ENCODE measurements at places on chromosomes 11 and 22. TPM values are rescaled to one million over a fixed set of nuclear protein-coding genes. Genes with fewer than 3 reads are reported as not detected.

Gene CNTN5
- not detected for total RNA-seq

Gene ROM1
- total RNA-seq = 2.4 TPM

Gene KRTAP5-2
- total RNA-seq = not detected

Gene NLRP14
- not detected for total RNA-seq

Gene ALDH3B1
- 3.5 TPM for total RNA-seq

Gene MS4A7
- total RNA-seq = 14.5 TPM

Gene NAALAD2
- 1.1 TPM for total RNA-seq

Gene MCAM
- 68.7 TPM for total RNA-seq

Gene LMNTD2
- 0.14 TPM for total RNA-seq

DNA sequence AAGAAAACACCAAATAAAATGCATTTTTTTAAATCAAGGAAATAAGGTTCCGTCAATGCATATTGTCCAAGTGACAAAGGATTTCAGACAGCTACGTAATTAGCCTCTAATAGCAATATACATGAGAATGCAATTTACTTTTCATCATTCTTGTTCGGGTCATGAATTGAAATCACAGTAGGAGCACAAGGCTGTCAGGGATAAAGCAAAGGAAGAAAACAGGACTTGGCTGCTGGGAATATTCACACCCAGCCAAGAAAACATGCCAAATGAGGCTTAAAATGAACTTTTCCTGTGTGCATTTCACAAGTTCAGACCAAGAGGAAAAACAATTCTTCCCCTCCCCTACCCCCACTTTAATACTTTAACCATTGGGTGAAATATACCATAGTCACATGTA is 188.6 kb downstream of the CWF19L2 start:
- no peak for DNase-seq

DNA sequence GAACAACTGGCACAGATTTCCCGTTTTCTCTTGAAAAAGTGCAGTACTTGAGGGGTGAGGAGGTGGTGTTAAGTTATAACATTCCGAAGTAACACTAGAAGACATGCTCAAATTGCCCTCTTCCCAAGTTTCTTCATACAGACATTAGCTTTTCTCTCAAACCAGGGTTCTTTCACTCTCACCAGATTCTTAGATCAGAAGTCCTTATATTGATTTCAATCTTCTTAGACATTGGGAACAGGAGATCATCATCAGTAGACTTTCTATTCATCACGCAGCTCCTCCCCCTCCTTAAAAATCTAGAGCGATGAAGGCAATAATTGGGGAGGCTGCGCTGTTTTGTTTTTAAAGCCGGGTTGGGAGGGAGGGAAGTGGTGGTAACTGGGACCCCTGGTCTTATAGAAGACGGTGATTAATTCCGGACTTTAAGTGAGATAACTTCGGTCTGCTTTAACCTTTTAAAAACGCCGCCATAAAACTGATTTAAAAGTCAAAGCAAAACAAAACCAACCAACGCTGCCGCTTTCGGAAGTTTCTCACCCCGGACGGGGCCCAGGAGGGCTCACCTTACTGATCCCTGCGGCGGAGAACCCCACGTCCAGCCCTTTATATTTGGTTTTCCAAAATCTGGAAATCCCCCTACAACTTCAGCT is 665 bp downstream of the USP28 start:
- DNase-seq = no peak

- DNase-seq = peak; percentile 43
Observed at GRCh38 chr11:133982876-133983275, 26.1 kb upstream of the IGSF9B start.

DNA sequence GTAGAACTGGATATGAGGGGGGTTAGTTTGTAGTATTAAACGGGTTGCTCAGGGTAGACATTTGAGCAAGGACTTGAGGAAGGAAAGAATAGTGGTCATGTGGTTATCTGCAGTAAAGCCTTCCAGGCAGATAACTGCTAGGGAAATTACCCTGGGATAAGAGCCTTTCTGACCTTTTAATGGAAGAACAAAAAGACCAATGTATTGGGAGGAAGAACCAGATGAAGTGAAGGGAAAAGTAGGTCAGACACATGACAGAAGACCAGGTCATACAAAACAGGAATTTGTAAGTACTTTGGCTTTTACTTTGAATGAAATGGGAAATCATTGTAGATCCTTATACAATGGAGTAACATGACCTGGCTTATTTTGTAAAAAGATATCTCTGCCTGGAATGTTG is 241.9 kb upstream of the CTSC start:
- no peak for DNase-seq

GRCh38 chr22:20319745-20320658 is at the start of gene DGCR6L:
Gene DGCR6L, minus strand, starts transcription at chr22:20320060. Its CDS starts 72 bp downstream, at chr22:20319988.
- peak; percentile 99 for DNase-seq

- no peak for DNase-seq
Observed at GRCh38 chr11:10695833-10696232, 2.3 kb upstream of the IRAG1 start.

- no peak for DNase-seq
Observed at GRCh38 chr11:128187835-128188234, 399.5 kb downstream of the ETS1 start.

GRCh38 chr11:1222491-1223345 is at the start of gene MUC5B:
Gene MUC5B, plus strand, starts transcription at chr11:1223066. Its CDS starts 58 bp downstream, at chr11:1223124.
- peak; percentile 64 for DNase-seq

- no peak for DNase-seq
Observed at GRCh38 chr11:61414547-61414946, 15.2 kb downstream of the CPSF7 start.

- DNase-seq = no peak
Observed at GRCh38 chr11:95148406-95148805, 58.8 kb downstream of the ENDOD1 start.

DNA sequence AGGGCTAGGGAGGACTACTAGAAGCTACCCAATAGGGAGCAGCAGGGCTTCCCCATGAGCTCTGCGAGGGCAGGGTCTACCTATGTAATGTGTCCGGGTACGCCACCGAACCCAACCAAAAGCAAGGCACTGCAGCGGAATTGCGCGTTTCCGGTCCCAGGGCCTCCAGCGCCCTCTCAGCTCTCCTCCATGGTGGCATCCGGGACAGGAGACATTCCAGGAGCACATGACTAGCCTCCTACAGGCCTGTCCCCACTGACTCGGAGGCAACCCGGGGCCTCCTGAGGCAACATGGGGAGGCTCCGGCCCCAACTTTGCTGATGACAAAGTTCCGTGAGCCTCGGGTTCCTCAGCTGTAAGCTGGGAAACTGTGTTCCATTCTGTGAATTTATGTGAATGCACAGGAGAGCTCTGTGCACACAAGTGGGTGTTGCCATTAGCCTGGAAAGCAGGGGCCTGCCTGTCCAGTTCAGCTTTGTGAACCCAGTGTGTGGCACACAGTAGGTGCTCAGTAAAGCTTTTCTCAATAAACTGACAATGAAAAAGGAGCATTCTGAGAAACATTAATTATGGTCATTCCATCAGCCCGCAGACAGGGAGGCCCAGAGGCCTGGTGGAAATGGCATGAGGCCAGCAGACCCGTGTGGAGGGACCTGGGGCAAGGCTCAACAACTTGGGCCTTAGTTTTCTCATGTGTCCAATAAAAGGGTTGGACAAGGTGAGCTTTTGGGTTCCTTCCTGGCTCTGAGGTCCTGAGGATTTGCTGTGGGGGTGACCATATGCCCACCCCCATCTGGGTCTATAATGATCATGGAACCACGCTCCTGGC is 50.3 kb downstream of the CHRDL2 start:
- DNase-seq = no peak

- DNase-seq = no peak
Observed at GRCh38 chr11:35318977-35319925, 100.1 kb downstream of the SLC1A2 start.

DNA sequence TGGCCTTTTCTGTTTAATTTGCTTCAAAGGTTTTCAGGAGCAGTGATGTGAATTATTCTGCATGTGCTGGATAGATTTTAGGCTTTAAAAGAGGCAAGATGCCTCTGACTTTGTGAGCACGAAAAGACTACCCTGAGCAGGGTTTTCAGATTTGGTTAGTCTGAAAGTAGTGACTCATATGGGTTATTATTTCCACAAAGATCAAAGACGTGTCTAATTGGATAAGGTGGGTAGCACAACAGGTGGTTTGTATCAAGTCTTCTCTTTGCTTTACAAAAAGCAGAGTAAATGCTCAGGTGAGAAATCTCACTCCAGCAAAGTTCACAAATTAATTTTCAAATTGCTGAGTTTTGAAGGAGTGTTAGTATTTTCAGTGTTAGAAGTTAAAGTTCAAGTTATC is 37.6 kb upstream of the DBX1 start:
- no peak for DNase-seq

- peak; percentile 75 for DNase-seq
Observed at GRCh38 chr11:68127714-68128681, 6.8 kb upstream of the CHKA start.

All from Right ventricle myocardium inferior (tissue), 1 donor.